Mammary epithelial cell (primary cell): ENCODE measurements at places on chromosomes 6 and 20. TPM values are rescaled to one million over a fixed set of nuclear protein-coding genes. Genes with fewer than 3 reads are reported as not detected.

DNA sequence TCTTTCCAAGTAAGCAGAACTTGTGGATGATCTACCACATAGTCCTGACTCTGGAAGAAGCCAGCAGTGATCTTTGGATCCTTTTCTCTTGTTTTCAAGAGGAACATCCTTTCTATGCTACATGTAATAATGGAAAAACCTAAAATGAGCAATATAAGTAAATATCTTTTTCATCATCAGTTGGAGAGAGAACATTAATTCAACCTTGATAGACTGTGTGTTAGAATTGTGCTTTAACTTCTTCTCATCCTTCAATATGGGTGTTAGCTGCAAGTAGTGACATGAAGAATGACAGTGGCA is 65.6 kb upstream of the IFNGR1 start:
- no peak for DNase-seq

DNA sequence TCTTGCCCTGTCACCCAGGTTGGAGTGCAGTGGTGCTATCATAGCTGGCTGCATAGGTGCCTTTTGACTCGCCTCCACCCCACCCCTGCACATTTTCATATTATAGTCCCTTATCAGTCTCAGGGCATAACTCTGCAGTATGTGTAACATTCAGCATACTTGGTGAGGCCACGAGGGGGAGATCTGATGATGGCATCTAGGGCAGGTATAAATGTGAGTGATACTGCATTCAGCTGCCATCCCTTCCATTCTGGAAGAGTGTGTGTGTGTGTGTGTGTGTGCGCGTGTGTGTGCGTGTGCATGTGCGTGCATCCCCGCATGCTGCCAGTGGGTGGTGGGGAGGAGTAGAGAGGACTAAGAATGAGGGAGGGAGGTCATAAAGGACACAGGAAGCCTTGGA is 81.4 kb downstream of the JARID2 start:
- DNase-seq: no peak

DNA sequence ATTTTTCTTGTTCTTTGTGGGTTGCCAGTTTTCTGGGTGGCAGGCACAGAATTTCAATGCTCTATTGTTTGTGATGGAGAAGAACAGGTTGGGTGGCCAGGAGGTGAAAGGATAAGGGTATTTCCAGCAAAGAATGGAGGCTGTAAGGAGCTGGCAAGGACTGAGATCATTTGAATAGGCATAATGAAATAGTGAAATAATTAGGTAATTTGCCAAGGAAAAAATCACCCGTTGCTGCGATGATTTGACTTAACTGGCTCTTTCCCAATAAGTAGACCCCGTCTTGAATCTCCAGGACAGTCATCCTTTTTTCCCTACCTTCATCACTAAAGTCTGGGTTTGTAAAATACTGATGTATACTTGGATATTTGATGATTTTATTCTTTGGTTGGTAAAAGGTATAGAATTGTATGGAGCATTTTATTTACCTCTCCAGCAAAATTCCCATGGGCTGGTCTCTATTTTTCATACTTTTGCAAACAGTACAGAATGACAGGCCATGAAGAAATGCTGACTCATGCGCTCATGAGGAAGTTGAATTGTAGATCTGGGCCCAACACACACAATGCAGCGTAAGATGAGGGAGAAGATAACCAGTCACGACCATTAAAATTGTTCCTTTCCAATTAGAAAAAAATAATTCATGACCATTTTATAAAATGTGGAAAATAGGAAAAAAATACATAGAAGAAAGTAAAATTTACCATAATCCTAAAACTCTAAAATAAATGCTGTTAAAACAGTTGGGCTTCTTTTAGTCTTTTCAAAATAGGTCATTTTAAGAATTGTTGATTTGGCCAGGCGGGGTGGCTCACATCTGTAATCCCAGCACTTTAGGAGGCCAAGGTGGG is 2.4 kb upstream of the GCNT2 start:
- DNase-seq: peak; percentile 21

DNA sequence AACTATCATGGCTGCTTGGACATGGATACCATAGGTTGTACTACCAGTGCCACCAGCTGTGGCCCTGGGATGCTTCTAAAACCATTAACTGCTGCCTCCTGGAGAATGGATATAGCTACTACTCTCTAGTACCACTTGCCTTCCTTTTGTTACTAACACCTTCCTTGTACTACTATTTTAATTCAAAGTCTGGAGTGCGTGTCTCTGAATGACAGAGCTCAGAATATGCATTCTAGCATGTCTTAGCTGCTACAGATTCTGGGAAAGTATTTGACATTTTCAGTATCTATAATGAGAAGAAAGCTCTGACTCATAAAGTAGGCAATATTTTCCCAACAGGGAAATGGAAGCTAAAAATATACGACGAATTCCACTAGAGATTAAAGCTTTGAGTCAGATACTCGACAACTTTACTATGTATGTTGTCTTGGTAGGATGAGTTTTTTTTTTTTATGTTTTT is 112.3 kb downstream of the PFDN4 start:
- no peak for DNase-seq

- DNase-seq: peak; percentile 49
Measured at GRCh38 chr20:9838378-9839295, at the start of gene PAK5. Gene PAK5 (minus strand): TSS chr20:9839076. CDS start chr20:9644328, 194,748 bp downstream.

GRCh38 chr6:162177746-162178145 is 549.8 kb downstream of the PRKN start:
- DNase-seq: no peak

CEP57L1 gene
- 18.3 and 23.6 TPM in 2 replicates for total RNA-seq

RSPO3 gene
- total RNA-seq: not detected in 2 replicates

XKR7 gene
- not detected for total RNA-seq

SYCP2L gene
- total RNA-seq: 0.17 TPM
